ENCODE measurements at places on chromosomes 1 and 21.
A peak's percentile ranks its signal among the peaks of the same experiment; 100 is the strongest.

- DNase-seq: no peak
These were observed 290.9 kb downstream of the LRRIQ3 start for GRCh38 chr1:73907051-73907450.

DNA sequence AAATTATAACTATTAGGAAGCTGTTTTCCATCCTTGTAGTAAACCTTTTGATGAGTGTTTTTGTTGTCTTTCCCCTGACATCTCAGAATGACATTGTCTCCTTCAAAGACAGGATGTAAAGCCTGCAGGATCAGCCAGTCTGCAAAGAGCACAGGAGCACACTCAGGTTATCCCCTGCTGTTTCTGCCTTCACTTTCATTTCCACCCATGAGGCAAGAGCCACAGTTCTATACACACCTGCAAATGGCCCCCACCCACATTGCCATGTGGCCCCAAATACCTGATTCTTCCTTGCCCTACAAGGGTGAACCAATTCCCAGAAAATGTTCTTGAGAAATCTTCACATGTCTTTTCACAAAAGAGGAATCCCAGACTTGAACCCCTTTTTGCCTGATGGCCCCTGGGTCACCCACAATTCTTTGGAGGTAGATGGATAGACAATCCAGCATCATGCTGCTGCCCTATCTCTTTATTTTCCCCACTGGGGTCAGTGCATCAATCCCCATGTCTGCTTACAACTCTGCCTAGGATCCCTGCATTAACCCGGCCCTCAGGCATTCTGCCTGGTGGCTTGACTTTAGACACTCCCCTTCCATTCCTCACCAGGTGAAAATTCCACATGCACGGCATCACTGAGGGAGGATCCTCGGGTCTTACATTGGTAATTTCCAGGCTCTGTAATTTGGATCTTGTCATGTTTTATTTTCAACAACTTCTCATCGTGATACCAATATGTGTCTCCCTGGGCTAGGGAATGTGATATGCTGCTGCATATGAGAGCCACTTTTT, 2.6 kb downstream of the FCRL3 start:
- no peak for DNase-seq

DNA sequence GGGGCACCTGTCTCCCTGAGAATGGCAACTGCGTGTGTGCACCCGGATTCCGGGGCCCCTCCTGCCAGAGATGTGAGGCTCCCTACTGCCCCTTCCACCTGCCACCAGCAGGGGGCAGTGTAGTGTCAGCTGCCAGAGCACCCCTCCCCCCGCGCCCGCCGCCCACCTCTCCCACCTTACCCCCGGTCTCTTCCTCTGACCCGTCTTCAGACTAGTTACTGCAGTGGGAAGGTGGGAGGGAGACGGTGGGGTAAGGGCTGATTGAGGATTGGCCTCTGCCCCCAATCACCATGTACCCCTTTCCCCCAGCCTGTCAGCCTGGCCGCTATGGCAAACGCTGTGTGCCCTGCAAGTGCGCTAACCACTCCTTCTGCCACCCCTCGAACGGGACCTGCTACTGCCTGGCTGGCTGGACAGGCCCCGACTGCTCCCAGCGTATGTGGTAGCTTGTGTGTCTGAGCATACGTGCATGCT, 10.1 kb upstream of the LRRC71 start:
- no peak for DNase-seq

DNA sequence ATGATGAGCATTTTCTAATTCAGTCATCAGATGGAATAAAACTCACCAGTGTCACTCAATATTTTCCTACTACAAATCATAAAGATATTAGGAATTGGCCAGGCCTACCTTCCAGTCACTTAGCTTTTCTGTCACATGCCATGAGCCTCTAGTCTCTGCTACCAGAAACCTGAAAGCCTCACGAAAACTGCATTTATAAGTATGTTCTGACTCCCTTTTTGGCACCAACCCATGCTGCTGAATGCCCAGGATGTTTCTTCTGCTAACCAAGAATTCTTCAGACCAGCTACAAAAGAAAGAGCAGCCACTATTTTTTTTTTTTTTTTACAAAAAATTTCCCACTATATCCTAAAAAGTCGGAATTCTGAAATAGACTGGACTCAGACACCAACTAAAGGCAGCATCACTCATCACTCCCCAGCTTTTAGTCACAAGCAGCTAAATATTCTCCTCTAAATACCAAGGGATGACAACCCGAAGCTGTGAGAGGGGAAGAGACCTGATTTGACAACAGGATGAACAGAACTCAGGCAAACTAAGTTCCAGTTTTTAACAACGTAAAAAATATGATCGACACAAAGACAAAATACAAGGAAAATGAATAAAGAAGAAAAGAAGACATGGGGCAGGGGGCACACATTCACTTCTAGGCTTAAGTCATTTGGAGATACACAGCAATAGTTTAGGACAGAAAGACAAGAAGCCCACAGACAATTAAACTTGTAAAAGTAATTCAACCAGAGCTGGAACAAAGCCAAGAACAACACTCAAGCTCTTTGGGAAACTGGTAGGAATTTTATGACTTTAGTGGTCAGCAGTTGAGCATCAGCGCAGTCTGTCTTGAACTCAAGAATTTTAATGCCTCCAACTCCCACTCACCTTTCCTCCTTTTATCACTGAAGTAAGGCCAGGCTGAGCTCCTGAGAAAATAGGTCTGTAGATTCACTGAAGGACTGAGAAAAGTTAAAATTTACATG, 1.7 kb downstream of the DCAF8 start:
- DNase-seq: peak; percentile 4

- no peak for DNase-seq
These were observed 2.0 kb downstream of the ARHGAP29 start for GRCh38 chr1:94235189-94236012.

GRCh38 chr1:206761159-206761768, 9.3 kb upstream of the IL19 start:
- DNase-seq: no peak

GRCh38 chr21:36749935-36750575, 51.1 kb downstream of the SIM2 start:
- DNase-seq: no peak

DNA sequence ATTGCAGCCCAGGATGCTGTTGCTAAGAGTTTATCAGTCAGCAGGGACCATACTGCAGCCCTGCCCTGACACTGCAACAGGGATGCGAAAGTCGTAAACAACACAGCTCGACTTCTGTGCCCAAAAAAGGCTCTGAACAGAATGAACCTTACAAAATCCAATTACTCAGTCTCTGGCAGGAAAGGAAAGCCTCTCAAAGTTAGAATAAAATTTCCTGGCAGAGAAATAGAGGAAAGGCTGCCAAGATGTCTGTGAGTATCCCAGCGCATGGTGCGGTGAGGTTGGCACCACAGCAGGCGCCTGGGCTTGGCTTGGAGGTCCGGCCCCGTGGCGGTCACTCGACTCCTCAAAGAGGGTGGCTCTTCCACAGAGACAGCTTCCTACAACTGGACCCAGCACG, 185.8 kb downstream of the PCP4 start:
- no peak for DNase-seq

- no peak for DNase-seq
These were observed 191.4 kb downstream of the AMY1C start for GRCh38 chr1:103941086-103941485.

DNA sequence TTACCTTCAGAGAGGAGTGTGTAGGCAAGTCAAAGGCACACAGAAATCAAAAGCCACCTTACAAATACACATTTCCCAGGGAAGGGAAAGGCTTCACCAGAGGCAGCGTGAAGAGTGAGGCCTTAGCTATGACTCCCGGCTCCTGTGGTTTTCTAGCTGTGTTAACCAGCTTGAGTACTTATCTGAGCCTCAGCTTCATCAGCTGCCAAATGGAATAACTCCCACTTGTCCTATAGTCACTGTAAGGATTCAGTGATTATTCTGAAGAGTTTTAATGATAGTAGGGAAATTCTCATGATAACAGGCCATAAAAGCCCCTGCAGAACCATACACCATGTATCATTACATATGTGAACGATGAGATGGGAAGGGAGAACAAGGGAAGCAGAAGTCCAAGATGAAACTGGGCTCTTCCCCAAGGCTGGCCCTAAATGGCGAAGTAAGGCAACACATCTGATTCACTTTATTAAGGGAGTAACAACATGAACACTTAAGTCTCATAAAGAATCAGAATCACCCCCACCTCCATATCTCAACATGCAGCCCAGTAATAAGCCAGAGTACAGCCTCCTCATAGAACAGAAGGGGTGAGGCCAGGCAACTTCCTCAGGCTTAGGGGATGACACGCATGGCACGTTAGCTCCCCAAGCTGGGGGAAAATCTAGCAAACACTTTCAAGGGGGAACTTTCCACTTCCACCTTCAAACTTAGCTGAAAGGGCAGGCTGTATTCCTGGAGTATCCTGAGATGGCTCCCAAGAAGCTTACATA, 63.7 kb downstream of the SLC66A1 start:
- no peak for DNase-seq

GRCh38 chr1:16992102-16992501, 11.7 kb upstream of the MFAP2 start:
- DNase-seq: no peak

GRCh38 chr1:83620016-83620415, 378.9 kb downstream of the TTLL7 start:
- DNase-seq: peak; percentile 46

DNA sequence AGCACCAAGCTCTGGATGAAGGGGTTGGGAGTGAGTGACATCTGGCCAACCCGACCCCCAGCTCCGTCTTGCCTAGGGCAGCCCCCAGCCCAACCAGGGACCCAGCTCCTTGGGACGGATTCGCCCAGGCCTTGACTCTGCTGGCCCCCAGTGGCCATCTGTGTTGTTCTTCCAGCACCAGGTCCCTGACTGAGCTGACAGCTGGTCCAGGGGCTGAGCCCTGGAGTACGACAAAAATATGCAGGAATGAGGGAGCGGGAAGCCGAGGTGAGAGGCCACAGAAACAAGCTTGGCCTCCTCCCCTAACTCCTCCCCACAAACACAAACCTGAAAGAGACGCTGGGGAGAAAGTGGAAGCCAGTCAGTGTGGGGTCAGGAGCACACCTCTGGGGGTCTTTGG, 55.0 kb upstream of the PAX7 start:
- peak; percentile 82 for DNase-seq

- DNase-seq: no peak
These were observed 576 bp downstream of the SMIM12 start for GRCh38 chr1:34858901-34859445.

DNA sequence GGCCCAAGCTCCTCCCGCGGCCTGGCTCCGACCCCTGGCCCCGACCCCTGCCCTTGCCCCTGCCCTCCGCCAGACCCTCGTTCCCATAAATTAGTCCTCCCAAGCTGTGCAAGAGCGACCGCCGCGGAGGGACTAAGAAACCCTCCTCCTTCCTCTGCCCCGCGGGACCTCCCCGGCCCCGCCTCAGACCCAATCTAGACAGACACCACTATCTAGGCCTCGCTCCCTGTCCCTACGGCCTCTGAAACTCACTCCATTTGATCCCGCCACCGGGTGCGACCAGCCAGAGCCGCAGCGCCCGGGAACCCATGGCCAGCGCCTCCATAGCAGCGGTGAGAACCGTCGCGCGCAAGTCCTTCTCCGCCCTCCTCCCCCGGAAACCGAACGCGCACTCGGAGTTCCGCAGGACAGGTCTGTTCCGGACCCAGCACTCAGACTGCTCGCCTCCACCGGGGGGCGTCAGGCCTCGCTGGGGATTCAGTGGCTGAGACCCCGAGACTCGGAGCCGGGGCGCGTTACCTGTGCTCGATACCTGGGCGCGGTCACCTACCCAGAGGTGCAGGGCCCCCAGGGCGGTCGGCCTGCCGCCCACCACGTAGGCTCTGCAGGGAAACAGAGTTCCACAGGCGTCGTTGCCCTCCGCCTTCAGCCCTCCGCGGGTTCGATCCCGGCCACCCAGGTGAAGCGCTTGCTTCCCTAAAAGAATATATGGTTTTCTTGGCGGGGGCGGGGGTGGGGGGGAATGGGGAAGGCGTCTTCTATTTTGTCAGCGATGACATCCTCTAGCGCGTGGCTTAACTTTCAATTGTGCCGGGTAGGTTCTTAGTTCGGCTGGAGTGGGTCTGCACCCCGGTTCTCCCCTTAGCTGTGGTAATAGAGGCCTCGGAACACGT, at the start of gene MRPL39:
Gene MRPL39 (minus strand): TSS at position 331 of the 893 bp plus-strand sequence. CDS start 6 bp downstream, at position 325.
- peak; percentile 78 for DNase-seq

DNA sequence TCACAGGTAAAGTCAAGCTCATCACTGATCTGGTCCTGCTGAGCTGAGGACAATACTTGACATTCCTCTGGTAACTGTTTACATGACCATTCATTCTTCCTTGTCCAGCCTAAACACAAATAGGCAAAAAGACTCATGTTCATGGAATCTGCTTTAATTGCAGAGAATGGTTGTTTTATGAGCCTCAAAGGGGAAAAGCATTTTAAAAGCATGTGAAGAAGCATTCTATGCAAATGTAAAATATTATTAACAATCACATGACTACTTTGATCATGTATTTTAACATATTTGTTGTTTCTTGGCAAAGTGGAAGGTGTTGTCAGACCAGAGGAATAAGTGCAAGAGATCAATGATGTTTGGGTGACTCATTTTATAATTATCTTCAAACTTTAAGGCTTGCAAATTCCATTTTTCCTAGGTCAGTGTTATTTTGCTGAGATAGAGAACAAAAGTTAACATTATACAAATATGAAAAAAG, 133.7 kb downstream of the RUNX1 start:
- DNase-seq: no peak

DNA sequence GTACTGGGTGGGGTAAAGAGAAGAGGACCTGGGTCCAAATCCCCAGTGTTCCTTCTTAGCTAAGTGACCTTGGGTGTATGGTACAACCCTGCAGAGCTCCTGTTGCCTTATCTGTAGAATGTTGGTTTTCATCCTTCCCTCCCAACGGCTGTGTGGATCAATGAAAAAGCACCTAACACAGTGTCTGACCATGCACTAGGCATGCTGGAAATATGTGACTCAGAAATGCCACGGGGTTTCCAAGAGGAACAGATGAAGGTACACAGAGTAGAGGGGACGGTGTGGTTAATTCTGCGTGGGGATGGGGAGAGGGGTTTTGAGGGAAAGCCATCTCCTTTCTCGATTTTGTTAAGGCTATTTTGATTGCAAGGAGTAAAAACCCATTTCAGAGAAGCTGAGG, 8.6 kb downstream of the NIPAL3 start:
- DNase-seq: no peak

GRCh38 chr1:77832901-77833300, 53.5 kb downstream of the MIGA1 start:
- no peak for DNase-seq
